ENCODE measurements at places on chromosomes 6 and 20. TPM values are rescaled to one million over a fixed set of nuclear protein-coding genes. Genes with fewer than 3 reads are reported as not detected.

DLGAP4 gene
- polyA plus RNA-seq = 57.8 TPM

ERVFRD-1 gene
- 0.13 TPM for polyA plus RNA-seq

GRCh38 chr6:73062837-73063236 is 162.5 kb downstream of the KHDC1L start:
- no peak for DNase-seq

GRCh38 chr20:62994869-62995281 is 11.9 kb downstream of the BHLHE23 start:
- no peak for DNase-seq

DNA sequence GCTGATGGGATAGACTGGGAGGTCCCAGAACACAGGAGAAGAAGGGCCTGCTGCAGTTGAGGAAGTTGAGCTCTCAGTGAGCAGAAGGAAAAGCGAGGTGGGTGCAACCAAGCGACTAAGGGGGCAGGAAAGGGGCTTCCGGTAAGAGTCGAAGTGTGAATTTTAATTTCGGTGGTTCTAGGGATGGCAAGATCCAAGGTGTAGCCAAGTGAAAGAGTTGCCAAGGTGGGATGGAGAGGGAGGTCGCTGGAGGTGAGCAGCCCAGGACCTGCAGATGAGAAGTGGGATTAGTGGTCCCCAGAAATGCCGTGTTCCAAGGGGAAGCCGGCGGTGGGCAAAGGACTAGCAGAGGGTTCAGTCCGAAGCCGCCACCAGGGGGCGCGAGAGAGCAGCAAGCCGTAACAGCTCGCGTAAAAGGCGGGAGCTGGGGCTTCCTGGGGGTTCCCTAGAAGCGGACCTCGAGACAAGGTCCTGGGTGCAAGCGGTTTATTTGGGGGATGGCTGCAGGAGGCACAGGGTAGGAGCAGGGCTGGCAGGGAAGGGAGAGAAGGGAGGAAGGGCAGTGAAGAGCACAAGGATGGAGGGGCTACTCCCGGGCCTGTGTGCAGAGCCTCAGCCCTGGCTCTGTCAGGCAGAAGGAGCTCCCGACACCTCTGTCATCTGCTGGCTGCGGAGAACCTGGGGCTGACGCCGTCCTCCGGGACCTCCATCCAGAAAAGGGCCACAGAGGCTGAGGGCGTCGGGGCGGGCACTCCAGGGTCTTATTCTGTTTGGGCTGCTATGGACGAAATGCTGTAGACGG is 103.6 kb downstream of the PAX1 start:
- peak; percentile 25 for DNase-seq

- no peak for DNase-seq
Measured at GRCh38 chr20:32664678-32665159, 9.0 kb downstream of the C20orf203 start.

DNA sequence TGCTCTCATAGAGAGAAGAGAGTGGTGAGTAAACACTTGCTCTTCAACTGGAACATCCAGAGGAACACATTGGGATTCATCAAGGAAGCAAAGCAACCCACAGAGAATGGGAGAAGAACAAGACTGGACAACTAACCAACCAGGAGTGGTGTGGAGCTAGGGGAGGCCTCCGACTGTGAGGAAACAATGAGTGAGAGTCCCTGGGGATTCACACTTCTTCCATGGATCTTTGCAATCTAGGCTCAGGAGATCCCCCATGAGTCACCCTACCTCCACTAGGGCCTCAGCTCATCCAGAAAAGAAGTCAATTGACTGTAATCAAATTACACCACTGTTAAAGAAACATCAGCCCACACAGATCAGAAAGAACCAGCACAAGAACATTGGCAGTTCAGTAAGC is 42.3 kb upstream of the CLVS2 start:
- DNase-seq = no peak

GRCh38 chr6:162343198-162343935 is 384.2 kb downstream of the PRKN start:
- DNase-seq = no peak

GRCh38 chr6:56357616-56358373 is 110.4 kb upstream of the COL21A1 start:
- no peak for DNase-seq

GRCh38 chr20:49989234-49990065 is 6.7 kb downstream of the SNAI1 start:
- DNase-seq = peak; percentile 64
